ENCODE measurements at places on chromosomes 4 and X.
A peak's percentile ranks its signal among the peaks of the same experiment; 100 is the strongest.

GRCh38 chrX:136255541-136255940, 4.3 kb upstream of the MAP7D3 start:
- no peak for DNase-seq

DNA sequence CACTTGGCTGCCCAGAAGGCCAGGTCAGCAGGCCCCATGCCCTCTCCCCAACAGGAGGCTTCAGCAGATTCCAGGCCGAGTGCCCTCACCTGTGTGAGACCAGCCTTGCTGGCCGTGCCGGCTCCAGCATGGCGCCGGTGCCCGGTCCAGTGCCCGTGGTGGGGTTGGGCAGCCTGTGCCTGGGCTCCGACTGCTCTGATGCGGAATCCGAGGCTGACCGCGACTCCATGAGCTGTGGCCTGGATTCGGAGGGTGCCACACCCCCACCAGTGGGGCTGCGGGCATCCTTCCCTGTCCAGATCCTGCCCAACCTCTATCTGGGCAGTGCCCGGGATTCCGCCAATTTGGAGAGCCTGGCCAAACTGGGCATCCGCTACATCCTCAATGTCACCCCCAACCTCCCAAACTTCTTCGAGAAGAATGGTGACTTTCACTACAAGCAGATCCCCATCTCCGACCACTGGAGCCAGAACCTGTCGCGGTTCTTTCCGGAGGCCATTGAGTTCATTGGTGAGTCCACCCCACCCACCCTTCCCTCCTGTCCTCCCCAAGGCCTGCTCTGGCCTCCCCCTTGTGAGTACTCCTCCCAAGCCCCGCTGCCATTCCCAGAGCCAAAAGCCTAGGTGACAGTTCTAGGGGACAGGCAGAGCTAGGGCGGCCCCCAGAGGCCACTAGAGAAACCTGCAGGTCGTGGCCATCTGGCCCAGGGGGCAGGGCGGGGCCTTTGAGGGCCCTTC, 2.3 kb downstream of the DUSP9 start:
- DNase-seq, result no peak

DNA sequence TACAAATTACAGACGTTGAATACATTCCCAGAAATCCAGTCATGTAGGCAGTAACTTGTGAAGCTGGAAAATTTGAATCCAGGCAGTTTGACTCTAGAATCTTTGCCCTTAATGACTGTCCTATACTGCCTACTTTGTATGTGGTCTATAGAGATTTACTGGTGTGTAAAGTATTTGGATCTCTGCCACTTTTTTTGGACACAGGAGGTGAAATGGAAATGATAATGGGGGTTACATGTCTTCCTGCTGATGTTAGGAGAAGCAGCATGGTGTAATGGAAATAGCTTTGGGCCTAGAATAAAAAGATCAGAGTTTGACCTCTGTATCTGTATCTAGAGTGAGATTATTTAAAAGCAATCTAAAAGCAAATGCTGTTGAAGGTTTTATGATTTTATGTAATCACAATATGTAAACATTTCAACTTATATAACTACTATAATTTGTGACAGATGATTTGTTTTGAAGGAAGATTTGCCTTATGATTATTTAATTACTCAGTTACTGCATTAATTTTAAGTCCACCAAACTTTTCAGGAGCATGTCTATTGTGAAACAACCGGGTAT, 3.3 kb downstream of the COL4A5 start:
- no peak for DNase-seq

DNA sequence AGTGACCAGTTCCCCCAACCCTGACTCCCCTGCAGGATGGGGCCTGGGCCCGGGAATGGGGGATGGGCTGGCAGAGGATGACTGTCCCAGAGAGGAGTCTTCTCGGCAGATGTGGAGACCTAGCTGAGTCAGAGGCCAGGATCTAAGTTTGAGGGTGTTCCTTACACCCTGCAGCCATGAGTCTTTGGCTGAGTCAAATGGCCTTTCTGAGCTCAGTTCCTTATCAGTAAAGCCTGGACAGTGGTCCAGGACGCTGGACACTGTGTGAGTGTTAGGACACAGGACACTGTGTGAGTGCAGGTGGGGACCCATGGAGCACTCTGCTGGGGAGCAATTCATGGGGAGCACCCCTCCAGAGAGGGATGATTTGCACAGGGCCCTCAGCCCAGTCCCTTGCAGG, 5.0 kb downstream of the IL9R start:
- DNase-seq, result no peak

DNA sequence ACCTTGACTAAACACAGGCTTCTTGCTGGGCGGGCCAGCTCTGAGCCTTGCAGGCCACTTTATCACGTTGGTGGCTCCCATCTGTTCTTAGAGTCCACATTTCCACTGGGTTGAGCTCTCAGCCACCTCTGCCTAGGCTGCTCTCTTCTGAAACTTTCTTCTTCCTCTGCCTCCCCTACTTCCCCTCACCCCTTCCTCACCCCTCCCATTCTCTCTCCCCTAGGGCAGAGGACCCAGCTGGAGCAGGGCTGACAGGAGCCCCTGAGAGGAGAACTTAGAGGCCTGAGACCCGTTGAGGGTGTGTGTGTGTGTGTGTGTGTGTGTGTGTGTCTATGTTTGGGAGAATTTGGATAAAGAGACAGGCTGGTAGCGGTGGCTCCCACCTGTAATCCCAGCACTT, 19.9 kb upstream of the TMSB4X start:
- no peak for DNase-seq

GRCh38 chr4:129218897-129219296, 122.9 kb downstream of the C4orf33 start:
- no peak for DNase-seq

DNA sequence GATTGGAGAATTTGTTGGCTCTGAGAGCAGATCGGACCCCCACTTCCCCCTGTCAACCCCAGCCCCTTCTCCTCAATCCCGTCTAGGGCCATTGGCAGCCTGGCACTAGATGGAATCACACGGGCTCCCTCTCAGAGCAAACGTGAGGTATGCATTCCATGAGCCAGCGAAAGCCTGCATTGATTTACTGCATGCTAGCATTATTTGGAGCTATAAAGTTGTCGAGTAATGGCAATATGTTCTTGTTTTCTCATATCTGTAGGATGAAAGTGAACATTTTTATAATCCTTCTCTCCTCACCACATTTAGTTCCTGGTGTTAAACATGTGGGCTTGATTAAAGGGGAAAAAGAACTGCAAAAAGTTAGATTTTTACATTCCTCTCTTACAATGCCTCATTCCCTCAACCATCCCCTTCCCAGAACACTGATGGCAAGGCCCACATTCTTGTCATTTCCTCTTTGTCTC, 159.2 kb downstream of the SPRY1 start:
- no peak for DNase-seq

GRCh38 chr4:71261001-71261400, 77.8 kb upstream of the SLC4A4 start:
- DNase-seq, result no peak

DNA sequence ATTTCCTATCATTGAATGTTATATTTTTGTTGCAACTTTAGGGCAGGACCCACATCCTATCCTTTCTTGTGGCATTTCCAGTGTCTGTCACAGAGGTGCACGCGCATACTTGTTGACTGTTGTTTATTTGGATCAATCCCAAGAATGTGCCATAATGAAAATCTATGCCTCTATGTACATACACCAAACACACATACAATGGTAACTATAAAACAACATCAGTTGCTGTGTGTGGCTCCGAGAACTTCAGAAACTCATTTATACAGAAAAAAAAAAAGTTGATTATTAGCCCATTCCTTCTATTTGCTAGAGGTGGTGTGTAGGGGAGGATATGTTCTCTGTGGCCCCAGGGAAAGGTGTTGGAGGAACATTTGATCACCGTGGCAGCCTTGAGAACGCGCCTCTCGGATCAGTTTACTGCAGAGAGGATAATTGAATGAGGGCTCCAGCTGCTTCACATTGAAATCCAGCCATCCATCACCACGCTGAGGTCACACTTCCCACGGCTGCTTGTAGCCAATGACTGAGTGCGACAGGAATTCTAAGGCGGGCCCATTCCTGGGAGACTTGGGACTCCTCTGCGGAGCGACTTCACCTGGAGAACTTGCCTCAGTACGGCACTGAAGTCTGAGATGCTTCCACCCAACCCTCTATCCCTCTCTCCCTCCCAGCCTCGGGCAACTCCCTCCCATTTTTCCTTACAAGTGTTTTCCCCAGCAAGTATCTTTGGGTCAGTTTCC, 19.5 kb downstream of the SMPX start:
- DNase-seq, result no peak

DNA sequence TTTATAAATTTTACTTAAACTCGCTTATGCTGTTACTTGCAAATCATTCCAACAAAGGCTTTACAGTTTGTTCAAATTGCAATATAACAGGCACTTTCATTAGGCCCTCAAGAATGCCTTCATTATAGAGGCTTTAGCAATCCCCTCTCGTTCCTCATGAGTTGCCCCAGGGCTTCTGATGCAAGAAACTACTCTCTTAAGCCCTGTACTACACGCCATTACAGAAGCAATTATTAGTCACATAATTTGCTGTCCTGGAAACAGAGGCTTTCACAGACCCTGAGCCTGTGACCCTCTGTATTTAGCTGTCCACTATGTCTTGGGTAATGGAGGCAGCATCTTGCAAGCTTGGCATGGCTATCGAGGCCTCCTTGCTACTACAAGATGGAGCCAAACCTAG, 965.9 kb upstream of the DIAPH2 start:
- DNase-seq, result no peak

- DNase-seq, result no peak
Observed at GRCh38 chr4:76188557-76188956, 25.1 kb downstream of the SCARB2 start.

- no peak for DNase-seq
Observed at GRCh38 chrX:104668550-104668949, 102.6 kb downstream of the IL1RAPL2 start.

- no peak for DNase-seq
Observed at GRCh38 chrX:9515489-9515888, 50.6 kb downstream of the TBL1X start.

- no peak for DNase-seq
Observed at GRCh38 chr4:88765729-88766128, 68.1 kb upstream of the NAP1L5 start.

DNA sequence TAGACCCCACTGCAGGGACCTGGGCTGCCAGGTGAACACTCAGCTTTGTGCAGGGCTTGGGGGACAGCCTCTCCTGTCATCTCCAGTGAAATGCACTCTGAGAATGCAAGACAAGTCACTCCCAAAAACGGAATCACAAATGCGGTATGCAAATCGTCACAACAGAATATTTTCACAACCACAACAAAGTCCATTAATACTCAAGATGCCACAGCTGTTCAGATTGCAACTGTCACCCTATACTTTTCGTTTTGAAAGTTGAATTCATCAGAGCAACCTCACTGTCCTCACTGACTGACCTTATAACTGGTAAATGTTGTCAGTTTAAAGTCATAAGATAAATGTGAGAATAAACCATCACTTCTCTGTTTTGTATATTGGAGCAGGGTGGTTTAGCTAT, 16.6 kb downstream of the JAKMIP1 start:
- no peak for DNase-seq

DNA sequence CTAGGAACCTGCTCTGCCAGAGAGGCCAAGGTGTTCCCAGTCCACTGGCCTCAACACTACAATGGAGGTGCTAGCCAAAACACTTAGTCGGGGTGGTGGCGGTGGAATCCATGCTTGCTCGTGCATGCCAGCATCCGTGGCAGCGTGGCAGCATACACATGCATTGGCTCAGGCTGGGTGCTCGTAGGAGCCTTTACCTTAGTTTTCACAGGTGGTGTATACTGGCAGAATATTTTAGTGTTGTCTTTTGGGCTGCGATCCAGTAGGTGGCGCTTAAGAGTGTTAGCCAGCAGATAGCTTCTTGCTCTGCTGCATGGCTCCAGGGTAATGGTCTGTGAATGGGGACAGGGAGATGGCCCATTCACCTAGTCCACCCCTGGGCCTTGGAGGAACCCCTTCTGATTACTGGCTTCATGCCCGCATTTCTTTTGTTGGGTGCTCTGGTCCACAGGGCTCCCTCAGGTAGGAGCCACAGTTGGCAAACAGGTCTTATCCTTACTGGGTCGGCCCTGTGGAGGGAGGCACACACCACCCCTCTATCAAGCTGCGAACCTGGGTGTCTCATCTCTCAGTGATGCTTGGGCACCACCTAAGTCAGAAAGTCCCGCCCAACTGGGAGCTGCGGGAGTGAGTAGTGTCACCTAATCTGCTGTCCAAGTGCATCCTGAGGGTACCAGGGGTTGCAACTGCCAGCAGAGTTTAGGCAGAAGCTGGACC, 40.0 kb downstream of the RIPPLY1 start:
- peak; percentile 4 for DNase-seq

DNA sequence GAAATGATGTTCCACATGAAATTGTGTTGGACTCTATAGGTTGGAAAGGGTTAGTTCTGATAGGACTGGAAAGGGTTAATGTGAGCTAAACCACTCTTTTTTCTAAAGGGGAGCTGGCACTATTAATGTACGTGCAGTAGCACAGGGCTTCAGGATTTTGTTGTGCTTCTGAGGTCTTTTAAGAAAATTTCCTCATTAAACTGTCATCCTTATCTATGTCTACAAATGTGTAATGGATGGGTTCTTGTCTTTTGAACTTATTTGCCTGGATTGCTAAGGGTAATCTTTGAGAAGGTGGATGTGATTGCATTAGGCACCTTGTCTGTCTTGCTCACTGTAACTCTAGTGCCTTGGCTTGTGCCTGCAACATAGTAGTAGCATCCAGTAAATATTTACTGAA, 106.0 kb upstream of the SLC4A4 start:
- DNase-seq, result no peak

DNA sequence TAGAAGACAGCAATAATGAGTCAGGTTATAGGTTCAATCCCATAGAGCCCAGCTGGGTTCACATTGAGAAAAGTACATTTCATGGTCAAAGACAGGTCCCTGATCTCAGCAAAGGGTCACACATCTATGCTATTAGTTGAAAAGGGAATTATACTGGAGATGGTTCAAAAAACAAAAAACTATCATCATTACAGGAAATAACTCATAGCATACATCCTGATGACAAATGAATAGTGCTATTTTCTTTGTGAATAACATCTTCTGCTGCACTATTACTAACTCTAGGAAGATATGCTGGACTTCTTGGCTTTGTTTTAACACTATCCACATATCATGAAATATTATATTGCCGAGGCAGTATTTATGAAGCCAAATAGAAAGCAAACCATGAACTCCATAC, 202.5 kb upstream of the MAB21L2 start:
- no peak for DNase-seq

- DNase-seq, result no peak
Observed at GRCh38 chrX:130825525-130825924, 77.5 kb downstream of the ENOX2 start.

- no peak for DNase-seq
Observed at GRCh38 chr4:144611850-144612249, 34.1 kb upstream of the HHIP start.

DNA sequence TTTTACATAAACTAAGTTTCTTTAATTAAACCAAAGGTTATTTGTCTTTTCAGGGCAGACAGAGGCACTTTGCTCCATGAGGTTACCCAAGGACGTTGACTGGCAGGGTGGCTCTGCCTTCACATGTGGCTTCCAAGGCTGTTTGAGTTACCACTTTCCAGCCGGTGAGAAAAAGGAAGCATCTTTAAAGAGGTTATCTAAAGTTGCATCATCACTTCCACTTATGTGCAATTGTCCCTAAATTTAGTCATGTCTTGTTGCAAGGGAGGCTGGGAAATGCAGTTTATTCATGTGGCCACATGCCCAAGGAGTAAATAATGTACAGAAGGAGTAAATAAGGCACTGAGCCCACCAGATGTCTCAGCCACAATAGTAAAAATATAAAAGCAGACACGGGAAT, 29.0 kb upstream of the RAP1GDS1 start:
- no peak for DNase-seq

- DNase-seq, result peak; percentile 8
Observed at GRCh38 chrX:132023896-132024386, 839 bp downstream of the STK26 start.

GRCh38 chr4:1556541-1557220, 127.4 kb downstream of the FAM53A start:
- no peak for DNase-seq

Data from T-helper 9 cell (primary cell).